ENCODE measurements at places on chromosomes 13 and 19.

DNA sequence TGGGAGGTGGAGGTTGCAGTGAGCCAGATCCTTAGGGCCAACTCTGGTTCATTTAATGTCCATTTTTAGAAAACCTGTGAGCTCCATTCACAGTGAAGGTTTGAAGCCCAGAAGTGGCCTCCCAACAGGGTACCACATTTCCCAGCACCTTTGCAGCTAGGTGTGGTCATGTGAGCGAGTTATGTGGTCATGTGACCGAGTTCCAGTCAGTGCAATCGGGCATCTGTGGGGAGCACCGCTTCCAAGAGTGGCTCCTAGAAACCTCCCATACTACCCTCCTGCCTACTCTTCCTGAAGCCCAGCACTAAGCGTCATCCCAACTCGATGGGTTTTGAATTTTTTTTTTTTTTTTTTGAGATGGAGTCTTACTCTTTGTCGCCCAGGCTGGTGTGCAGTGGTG, 663 bp upstream of the PLA2G4C start:
- no peak for DNase-seq

DNA sequence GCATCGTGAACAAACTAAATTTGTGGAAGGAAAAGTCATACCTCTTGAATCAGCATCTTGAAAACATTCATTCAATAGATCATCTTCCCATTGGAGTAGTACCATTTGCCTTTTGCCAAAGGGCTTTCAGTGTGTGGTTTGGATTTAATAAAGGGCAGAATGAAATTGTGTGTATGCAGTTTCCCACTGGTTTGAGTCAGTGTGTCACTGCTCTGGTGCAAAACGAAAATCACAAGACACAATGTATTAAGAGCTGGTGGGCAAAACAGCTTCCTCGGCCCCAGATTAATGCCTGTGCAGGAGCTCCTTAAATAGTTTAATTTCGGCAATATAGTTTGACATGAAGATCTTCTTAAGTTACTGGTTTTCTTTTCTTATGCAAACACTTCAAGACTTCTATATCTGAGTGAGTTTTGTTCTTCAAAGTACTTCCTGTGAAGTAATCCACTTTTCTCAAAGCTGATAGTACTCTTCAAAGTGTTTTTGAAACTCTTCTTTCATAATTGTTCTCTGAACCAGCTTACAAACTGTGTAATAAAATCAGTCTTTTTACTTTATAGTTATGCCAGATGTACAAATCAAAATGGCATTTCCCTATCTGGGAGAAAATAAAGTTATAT, 32.1 kb downstream of the RASL11A start:
- no peak for DNase-seq

GRCh38 chr13:24035411-24035810, 125.1 kb upstream of the SPATA13 start:
- DNase-seq, result no peak

DNA sequence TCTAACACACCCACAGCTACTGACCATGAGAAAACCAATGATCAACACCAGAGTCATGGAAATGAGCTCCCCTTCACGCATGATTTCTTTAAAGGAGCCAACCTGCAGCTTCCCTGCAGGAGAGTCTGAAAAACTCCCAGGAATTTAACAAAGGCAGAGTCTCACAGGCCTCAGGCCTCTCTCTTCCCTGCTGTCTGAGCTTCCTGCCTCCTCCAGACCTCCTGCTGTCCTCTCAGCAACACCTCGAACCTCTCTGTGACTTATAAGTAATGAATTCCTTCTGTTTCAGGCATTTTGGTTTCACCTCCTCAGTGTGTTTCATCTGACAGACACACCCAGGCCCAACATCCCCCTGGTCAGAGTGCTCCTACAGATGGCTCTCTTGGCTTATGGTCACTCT, 1044.4 kb downstream of the UQCRFS1 start:
- DNase-seq, result no peak

DNA sequence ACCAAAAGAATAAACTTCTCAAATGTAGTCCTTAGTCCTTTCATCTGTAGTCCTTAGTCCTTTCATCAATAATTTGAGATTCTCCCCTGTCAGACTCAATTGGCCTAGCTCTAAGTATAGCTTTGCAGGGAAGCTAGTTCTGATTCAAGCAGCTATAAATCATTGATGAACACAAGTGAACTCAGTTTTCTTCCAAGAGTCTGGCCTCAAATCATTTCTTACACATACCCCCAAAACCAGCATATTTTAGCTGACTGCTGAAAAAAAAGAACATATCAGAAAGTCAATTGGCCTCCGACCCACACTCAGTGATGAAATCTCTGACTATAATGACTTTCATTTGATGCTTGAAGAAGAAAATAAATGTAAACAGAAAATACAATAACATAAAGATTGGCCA, 64.9 kb downstream of the TNFSF11 start:
- no peak for DNase-seq

DNA sequence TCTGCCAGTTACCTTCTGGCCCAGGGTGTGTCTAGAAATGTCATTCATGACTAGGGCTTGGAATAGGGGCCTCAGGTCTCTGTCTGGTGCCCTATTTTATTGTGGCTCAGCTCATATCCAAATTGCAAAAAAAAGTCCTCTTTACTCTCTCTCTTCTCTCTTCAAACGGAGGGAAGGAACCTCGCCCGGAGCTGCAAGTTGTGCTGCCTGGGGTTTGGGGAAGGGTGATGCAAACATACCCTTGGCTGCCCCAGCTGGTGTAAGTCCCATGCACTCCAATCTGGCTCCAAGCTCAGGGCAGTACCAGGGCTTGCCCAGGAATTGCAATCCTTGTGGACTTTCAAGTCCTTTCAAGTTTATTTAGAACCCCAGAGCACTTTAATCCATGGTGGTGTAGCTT, 549.6 kb downstream of the PCDH17 start:
- no peak for DNase-seq

- DNase-seq, result no peak
These were observed at the start of gene STK24 for GRCh38 chr13:98576963-98577835. Gene STK24 (minus strand): TSS chr13:98577107. CDS start chr13:98576786, 321 bp downstream.

Measured in stimulated activated CD4-positive, alpha-beta T cell treated with anti-CD3 and anti-CD28 coated beads, Interleukin-1b, Interleukin-23, amount 100 ng/mL, for 1 hour (primary cell).